ENCODE measurements at places on chromosomes 11 and 22.

- DNase-seq: no peak
Observed at GRCh38 chr11:129451524-129451923, 75.9 kb downstream of the BARX2 start.

GRCh38 chr11:127521413-127521812 lies 520.8 kb upstream of the KIRREL3 start:
- DNase-seq: no peak

DNA sequence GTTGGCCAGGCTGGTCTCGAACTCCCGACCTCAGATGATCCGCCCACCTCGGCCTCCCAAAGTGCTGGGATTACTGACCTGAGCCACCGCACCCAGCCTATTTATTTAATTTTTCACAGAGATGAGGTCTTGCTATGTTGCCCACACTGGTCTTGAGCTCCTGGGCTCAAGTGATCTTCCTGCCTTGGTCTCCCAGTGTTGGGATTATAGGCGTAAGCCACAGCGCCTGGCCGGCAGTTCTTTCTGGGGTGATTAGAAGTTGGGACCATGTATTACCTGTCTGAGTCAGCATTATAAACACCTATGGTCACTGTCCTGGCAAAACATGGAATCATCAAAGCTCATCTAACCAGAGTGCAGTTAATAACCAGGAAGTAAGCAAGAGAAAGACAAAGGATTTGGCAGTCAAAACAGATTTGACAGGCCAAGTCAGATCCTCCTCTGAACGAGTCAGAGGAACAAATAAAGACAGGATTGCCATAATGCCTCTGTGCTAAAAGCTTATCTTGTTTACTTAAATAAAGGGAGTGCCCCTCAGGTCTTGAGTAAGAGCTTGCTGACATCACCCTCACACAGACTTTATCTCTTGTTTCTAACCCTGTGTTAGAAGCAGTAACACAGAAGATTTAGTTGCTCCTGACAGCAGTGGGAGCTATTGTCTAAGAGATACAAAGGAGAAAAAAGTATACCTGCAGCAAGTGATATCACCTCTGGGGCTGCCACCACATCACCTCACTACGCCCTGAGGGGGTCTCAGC lies 3.7 kb downstream of the SERPIND1 start:
- DNase-seq: no peak

DNA sequence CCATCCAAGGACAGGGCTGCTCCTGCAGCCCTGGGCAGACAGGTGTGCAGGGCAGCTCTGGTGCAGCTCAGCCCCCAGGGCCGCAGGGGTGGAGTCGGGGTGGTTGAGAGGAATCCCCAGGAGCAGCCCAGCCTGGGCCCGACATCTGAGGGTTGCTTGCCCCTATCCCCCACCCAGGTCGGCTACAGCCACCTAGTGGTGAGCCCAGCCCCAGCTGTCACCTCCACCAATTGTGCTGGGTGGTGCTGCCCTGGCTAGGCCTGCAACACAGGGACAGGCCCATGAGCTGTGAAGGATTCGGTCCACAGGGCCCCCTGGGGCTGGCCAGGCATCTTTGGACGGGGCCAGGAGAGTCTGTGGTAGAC lies 29.6 kb downstream of the RTN4R start:
- peak; percentile 65 for DNase-seq
